ENCODE measurements at places on chromosomes 11 and 22. TPM values are rescaled to one million over a fixed set of nuclear protein-coding genes. Genes with fewer than 3 reads are reported as not detected.
A peak's percentile ranks its signal among the peaks of the same experiment; 100 is the strongest.

DNA sequence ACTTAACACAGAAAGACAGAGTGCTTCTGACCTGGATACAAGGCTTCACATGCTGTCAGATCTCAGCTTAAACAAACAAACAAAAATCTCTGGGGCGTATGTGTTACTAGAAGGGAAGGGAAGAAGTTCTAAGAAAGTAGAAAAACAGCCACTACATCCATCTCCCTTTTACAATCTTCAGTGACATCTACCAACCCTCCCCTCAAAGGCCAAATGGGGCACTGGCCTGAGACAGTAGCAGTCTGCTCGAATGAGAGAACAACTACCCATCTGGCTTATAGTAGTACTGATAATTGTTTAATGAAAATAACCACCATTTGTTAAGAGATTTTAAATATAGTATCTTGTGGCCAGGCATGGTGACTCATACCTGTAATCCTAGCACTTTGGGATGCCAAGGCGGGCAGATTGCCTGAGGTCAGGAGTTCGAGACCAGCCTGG is 29.4 kb downstream of the CCDC83 start:
- DNase-seq, result no peak

DNA sequence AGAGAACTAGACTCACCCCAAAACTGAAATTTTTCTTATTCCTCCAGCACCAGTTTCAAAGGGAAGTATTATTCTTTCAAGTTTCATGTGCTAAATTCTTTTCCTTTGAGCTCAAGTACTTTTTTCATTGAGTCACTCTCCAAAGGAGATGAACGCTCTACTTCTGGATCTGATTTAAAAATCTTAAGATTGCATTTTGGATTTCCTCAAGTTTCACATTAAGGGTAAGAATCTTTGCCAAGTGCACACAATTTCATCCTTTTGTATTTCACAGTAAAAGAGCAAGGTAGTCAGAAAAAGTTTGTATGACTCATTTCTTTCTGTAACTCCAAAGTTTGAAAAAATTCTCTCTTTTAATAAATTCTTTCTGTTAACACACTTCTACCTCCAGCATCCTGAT is 435.5 kb downstream of the RAB38 start:
- DNase-seq, result no peak

DNA sequence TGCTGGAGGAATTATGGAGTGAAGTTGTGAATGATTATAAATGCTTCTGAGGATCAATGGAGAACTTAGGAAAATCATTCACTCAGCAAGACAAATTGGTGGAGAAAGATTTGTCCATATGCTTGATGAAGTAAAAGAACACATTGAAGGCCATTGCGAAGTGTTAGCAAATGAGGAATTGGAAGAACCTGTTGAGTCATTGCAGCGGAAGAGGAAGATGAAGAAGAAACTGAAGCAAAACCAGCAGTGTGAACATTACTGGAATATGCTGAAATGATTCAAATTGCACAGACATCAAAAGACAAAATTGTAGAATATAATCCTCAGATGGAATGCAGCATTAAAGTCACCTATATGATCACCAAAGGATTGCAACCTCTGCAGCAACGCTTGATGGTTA is 168.1 kb downstream of the ADAMTS15 start:
- DNase-seq, result no peak

DNA sequence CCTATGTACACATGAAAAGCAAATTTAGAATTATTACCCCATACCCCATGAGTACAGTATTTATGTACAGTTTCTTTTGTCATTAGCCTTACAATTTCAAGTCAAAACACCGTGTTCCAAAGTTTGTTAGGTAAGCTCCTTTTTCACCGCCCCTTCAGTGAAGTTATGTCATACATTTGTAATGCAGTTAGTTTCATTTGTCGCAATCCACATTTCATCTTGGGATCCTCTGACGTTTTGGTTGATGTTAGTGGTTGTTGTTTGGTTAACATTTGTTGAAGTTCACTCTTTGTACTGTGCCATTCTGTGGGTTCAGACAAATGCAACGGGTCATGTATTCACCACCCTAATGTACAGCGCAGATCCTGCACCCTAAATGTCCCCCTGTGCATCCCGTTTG is 45.2 kb downstream of the ARHGEF12 start:
- no peak for DNase-seq

- DNase-seq, result no peak
Observed at GRCh38 chr11:44878711-44879110, 72.0 kb downstream of the TP53I11 start.

Gene P2RY2
- 2.9 TPM for total RNA-seq

GRCh38 chr11:22521226-22521625 is 104.4 kb downstream of the FANCF start:
- DNase-seq, result peak; percentile 6

DNA sequence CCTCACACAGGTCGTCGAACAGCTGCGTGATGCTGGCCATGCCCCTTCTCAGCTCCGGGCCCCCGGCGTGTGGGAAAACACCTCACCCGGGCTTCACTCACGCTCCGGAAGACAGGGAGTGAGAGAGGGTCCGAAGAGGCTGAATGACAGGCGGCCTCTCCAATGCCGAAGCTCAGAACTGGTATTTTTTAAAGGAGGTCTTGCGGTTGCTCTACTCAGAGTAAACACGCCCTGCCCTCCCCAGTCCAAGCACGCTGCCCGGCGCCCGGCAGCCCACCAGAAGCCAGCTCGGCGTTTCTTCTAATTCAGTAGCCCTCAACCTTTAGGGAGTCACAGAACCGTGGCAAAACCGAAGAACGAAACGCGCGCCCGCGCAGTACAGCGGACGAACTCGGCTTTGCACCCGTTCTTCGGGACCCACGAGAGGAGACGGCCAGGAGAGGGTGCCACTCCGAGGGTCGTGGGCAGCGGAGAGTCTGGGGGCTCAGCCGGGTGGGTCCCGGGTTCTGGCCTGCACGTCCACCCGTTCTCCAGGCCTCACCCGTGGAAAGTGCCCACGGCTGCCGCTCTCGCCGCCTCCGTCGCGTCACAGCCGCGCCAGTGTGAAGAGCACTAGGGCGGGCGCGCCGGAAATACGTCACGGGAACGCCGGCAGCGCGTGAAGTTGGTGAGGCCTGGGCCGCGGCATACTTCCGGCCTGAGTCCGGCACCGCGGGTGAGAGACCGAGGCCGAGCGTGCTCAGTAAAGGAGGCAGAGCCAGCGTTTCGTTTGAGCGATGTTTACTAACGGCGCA is at the start of gene TUBGCP6:
Gene TUBGCP6, minus strand, starts transcription at position 604 of the 794 bp plus-strand sequence. Its CDS starts 564 bp downstream, at position 40.
- peak; percentile 83 for DNase-seq

DNA sequence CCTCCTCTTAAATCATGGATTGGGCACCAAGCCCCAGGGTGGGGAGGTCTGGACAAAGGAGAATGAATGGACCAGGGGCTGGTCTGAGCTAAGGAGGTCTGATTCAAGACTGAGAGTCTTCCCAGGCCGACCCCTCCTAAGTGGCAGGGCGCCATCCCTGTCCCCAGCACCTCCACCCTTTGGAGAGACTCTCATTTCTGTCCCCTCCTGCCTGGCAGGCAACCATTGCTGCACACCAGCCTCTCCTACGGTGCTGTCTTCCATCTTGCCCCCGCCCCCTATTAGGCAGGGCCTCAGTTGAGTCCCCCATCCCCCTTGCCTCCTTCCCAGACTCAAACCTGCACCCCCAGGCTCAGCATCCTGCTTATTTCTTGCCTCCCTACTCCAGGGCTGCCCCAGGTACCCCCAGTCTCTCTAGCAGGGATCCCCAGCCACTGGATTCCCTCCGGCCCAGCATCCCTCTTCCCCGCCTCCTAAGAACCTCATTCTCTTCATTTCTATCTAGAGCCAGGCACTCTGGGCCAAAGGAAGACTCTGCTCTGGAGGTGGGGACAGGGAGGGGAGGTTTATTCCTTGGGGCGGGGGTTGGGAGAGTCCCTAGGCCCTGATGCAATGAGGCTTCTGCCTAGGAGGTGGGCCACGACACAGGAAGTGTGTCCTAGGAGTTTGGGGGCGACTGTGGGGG is 1.7 kb upstream of the RCOR2 start:
- no peak for DNase-seq

- no peak for DNase-seq
Observed at GRCh38 chr11:25180187-25180586, 683.3 kb downstream of the LUZP2 start.

DNA sequence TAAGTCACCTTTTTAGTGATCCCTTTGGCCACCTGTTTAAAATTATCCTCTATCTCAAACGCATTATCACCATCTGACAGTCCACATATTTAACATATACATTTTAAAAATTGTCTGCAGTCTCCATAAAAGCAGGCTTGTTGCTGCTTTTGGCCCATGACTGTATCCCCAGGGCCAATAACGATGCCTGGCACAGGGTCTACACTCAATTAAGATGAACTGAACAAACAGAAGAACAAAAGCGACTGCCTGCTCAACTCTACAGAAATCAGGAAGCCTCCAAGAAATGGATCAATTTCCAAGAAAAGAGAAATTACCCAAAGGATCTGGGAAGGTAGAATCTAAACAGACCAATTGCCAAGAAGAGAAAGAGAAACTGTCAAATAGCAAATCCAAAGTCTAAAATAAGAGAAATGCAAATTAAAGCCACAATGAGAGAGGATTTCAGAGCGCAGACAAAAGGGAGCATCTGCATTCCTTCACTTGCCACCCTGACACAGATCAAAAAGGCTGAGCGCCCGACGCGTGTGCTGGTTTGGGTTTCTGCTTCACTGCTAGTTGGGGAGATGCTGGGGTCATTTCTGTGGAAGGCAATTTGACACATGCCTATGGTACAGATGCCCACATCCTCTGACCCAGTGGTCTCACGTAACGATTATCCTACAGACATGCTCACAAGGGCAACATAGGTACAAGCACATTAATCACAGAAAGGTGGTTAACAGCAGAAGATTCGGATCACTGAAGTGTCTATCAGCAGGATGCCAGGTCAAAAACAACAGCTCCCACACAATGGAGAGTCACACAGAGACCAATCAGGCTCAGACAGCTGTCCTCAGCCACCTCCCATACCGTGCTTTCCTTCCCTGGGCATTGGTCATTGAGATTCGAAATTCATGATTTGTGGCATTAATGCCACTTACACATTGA is 55.9 kb downstream of the SHISAL1 start:
- no peak for DNase-seq

Gene ARRB1
- total RNA-seq, result 24.2 TPM

DNA sequence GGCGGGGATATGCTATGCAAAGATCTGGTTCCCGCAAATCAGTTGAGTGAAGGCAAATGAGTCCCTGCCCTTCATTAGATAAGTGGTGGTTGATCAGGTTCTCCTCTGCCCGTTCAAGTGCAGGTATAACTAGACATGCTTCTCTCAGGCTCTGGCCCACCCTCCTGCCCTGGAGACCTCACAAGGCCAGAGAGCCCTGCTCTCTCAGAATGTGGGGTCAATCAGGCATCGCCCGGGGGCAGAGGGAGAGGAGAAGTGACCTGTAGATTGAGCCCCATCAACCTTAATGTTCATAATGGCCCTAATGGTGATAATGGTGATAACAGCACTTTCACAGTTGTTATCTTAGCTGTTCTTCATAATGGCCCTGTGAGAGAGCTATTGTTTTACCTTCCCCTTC is 224.3 kb downstream of the DSCAML1 start:
- DNase-seq, result no peak

DNA sequence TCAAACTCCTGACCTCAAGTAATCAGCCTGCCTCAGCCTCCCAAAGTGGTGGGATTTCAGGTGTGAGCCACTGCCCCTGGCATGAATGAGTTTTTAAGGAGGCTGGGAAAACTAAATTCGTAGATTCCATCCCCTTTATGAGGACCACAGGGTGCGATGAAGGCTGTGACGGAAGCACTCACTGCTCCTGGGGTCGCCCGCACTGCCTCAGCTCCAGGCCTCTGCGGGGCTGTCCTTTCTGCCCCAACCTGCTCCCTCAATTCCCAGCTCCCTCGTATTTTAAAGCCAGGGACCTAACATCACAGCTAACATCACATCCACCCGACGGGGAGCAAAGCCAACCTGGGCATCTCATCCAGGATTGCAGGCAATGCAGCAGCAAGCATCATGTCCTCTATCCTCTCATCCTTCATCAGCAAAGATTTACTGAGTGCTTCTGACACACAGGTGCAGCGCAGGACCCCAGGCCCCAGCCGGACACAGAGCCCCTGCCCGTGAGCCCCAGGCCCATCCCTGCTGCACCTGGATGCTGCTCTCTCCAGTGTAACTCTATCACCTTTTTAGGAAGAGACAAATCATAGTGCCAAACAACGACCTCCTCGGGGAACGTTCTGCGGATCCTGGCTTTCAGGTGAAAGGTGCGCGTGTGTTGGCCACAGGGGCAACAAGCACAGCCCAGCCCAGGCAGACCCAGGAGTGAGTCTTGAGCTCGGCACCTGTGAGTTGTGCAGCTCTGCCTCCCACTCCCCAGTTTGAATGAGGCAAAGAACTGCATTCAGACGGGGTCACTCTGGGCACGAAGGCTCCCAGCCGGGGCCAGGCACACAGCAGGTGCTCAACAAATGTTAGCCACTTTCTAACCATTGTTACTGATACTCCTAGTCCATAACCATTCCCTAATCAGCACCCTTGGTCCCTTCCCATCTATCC is 134.3 kb downstream of the CRYBB2 start:
- no peak for DNase-seq

Gene SCGB1A1
- 2.0 TPM for total RNA-seq

- no peak for DNase-seq
Observed at GRCh38 chr11:60973699-60974098, 2.2 kb downstream of the CD6 start.

DNA sequence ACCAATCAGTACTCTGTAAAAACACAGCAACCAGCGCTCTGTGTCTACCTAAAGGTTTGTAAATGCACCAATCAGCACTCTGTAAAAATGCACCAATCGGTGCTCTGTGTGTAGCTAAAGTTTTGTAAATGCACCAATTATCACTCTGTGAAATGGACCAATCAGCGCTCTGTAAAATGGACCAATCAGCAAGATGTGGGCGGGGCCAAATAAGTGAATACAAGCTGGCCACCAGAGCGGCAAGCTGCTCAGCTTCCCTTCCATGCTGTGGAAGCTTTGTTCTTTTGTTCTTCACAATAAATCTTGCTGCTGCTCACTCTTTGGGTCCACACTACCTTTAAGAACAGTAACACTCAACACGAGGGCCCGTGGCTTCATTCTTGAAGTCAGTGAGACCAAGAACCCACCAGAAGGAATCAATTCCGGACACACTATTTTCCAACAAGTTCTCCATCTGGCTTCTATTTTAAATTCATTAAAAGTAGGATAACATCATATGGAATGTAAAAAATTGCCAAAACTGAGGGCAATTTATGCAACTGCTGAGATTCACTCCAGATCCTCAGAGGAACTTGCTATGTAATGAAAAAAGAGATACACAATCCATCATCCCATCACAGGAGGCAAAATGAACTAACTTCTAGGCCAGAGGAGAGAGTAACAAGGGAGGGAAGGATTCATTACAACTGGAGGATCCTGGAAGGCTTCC is 3.1 kb upstream of the PANX1 start:
- no peak for DNase-seq

Gene OR6A2
- total RNA-seq, result 0.22 TPM

GRCh38 chr11:102111011-102111786 is 952 bp downstream of the YAP1 start:
- no peak for DNase-seq

- no peak for DNase-seq
Observed at GRCh38 chr11:77736473-77736872, 84.0 kb downstream of the RSF1 start.

- DNase-seq, result no peak
Observed at GRCh38 chr11:29095821-29096220, 921.0 kb downstream of the KCNA4 start.

Gene TECTA
- total RNA-seq, result 0.81 TPM

All from HCT116 (cell line).